ENCODE measurements at places on chromosomes 12 and 14. TPM values are rescaled to one million over a fixed set of nuclear protein-coding genes. Genes with fewer than 3 reads are reported as not detected.

DNA sequence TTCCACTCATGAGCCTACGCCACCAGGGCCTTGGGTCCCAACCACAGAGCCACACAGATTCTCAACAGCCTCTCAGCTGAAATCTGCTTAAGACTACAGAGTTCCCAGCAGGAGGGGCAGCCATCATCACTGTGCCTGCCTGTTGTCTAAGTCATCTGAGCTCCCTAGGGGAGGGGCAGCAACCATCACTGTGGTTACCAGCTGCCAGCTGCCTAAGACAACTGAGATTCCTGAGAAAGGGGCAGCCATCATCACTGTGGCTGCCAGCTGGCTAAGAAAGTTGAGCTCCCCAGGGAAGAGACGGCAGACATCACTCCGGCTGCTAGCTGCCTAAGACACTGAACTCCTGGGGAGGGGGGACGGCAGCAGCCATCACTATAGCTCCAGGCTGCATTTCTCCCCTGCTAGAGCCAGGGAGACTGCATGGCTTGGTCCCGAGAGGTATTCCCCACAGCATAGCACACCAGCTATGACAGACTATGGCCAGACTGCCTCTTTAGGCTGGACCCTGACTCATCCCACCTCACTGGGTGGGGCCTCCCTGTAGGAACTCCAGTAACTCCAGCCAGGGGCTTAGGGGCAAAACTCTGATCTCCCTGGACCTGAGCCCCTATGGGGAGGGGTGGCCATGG lies 37.2 kb upstream of the C14orf132 start:
- DNase-seq = peak; percentile 2

GRCh38 chr12:104279164-104279563 lies 24.4 kb upstream of the EID3 start:
- peak; percentile 76 for DNase-seq

GRCh38 chr12:39866135-39866534 lies 239.7 kb downstream of the SLC2A13 start:
- DNase-seq = no peak

DNA sequence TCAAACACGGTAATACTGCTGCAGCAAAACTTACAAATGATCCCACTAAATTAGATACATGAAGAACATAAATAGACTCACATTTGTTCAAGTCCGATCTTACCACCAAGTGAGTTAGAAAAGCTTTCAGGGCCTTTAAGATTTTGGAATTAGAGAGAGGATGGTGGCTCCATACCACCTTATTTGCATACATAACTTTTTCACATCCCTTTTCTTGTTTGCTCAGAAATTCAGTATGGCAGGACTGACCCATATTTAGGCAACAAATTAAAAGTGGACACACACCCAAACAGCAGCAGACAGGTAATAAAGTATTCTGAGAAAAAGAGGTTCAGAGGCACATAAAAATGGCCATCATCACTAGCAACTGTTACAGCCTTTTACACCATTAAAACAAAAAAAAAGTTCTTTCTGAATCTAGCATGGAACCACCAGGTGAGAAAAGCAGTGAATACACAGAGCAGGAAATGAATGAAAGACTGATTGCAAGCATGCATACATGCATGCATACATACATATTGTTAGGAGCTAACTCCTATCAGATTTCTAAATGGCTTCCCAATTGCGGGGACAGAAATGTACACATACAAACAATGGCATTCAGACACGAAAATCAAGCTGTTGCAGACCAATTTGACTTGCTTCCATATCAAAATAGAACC lies 23.3 kb downstream of the STXBP6 start:
- DNase-seq = no peak

- no peak for DNase-seq
Measured at GRCh38 chr14:38257507-38257906, 1.6 kb upstream of the CLEC14A start.

- no peak for DNase-seq
Measured at GRCh38 chr12:113831476-113831875, 134.6 kb downstream of the RBM19 start.

GRCh38 chr12:18151036-18151435 lies 61.0 kb upstream of the RERGL start:
- DNase-seq = no peak

GRCh38 chr14:95444132-95445129 lies 72.0 kb downstream of the SYNE3 start:
- DNase-seq = no peak

DNA sequence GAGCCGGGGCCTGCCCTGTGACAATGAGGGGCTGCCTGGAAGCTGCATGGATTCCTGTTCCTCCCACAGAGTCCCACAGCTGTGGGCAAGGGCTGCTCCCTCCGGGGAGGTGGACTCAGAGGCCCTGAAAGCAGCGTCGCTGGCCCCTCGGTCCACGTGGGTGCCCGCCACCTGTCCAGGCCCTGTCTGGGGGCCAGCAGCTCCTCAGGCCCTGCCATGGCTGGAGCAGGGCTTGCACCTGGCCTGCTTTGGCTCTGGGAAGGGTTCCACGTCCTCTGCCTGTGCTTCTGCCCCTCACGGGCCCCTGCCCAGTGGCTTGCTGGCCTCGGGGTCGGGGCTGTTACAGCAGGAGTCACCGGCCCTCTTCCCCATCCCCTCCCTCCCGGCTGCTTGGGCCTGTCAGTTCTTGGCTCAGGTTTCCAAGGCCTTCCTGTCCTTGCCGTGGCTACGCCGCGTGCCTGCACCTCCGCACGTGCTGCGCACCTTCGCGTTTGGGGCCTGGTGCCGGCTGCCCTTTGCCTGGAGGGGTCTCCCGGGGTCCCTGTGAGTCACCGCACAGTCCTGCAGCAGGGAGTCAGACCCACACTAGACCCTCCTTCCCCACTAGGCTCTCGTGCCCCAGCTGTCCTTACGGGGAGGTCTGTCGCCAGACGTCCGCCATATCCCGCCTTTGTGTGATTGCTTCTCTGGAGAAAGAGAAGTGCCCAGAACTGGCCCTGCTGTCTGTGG lies 5.8 kb downstream of the FBRSL1 start:
- no peak for DNase-seq

- DNase-seq = peak; percentile 76
Measured at GRCh38 chr12:67630373-67631088, 18.0 kb upstream of the DYRK2 start.

DNA sequence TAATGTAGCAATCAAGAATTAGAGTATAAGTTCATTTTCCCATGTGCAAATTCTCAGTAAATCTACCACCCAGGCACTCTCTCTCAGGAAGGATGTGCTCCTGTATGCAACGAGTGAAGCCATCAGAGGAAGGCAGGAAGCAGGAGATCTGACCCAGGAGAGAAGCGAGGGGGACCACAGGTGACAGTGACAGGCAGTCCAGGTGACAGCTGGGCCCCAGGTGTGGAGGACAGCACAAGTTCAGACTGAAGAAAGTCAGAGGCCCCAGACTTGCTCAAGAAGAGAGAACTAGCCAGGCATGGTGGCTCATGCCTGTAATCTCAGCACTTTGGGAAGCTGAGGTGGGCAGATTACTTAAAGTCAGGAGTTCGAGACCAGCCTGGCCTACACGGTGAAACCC lies 13.8 kb downstream of the CLMN start:
- no peak for DNase-seq

- DNase-seq = peak; percentile 67
Measured at GRCh38 chr12:93121729-93122488, 192.8 kb upstream of the EEA1 start.

- DNase-seq = no peak
Measured at GRCh38 chr14:88599326-88599725, 36.5 kb downstream of the ZC3H14 start.

- DNase-seq = no peak
Measured at GRCh38 chr14:54762296-54762695, 140.3 kb downstream of the GCH1 start.

GRCh38 chr14:75589931-75590330 lies 11.5 kb downstream of the FLVCR2 start:
- no peak for DNase-seq

DNA sequence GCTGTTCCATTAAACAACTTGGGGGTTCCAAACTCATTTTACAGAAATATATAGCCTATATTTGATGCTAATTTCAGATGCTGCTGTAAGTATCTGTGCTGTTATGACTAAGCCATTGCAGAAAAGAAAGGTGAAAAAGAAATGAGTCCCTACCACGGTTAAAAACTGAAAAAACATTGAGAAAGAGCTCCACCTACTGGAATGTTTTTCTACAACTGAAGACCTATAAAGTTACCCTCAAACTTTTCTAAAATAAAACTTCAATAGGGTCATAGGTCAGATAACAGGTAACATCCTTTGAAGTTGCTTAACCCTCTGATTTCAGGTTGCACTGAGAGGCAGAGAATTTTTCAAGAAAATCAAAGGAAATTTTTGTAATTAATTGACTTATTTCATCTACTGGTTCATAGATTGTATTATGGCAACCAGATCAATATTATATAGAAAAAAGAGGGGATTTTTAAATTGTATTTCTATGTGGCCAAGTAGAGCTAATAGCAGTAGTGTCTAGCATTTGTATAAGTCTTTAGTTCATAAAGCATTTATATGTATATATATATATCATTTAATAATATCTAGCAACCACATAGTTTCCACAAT lies 279.9 kb downstream of the RPS29 start:
- DNase-seq = peak; percentile 15

- no peak for DNase-seq
Measured at GRCh38 chr12:95940514-95940913, 1.9 kb downstream of the CCDC38 start.

- no peak for DNase-seq
Measured at GRCh38 chr12:57441846-57442427, 7.4 kb downstream of the INHBC start.

DNA sequence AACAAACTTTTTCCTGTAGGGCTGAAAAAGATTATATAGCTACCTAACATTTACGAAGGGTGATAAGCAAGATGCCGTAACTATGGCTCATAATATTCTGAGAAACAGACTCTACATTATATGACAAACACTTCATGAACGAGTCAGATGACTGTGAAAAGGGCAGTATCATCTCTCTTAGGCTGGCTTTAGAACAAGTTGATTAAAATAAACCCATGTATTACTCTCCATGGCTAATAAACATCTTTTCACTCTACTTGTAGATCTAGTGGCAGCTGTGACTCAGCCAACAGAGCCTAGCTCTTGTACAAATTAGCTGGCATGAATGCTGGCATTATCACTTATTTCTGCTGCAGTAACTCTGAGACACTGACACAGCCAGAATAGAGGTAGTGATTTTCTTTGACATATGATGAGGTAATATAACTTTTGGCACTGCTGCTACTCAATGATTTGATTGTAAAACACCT lies 47.1 kb downstream of the SLC2A13 start:
- peak; percentile 20 for DNase-seq

- DNase-seq = no peak
Measured at GRCh38 chr14:89011355-89012281, 187.2 kb downstream of the TTC8 start.

GRCh38 chr14:68124979-68125731 lies 305.6 kb downstream of the RAD51B start:
- DNase-seq = peak; percentile 91

GRCh38 chr12:65952737-65953209 lies 128.5 kb downstream of the HMGA2 start:
- DNase-seq = no peak

DNA sequence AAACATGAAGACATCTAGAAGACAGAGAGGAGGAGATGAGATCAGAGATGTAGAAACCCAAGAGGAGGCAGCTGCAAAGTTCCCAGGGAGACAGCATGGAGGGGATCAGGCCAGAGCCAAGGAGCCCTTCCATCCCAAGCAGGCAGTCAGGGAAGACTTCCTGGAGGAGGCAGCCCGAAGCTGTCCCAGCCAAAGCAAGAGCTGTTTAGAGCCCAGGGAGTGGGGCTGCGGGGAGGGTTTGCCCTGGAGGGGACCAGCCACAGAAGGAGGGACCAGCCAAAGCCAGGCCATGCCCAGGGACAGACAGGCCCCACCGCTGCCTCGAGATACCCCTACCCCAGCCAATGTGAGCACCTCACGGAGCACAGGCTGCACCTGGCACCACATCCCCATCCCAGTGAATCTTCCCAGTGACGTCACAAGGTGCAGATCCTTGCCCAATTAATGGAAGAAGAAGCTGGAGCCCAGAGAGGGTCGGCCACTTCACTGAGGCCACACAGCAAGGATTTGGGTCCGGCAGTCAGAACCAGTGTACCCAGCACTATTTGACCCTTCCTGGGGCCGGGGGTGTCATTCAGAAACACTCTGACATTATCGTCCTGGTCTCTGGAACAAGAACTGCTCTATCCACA lies 14.1 kb upstream of the DIO3 start:
- no peak for DNase-seq

DNA sequence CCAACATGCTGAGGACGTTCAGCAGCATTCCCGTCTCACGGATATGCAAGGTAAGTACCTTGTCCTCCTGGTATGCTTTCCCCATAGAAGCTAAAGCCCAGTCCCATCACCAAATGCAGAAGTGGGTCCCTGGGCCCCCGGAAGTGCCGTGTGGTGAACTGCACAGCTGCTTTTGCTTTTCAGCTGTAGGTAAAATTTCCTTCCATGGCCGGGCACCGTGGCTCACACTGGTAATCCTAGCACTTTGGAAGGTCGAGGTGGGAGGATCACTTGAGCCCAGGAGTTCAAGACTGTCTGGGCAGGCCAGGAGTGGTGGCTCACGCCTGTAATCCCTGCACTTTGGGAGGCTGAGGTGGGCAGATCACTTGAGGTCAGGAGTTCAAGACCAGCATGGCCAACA lies 44.1 kb downstream of the HSP90AA1 start:
- no peak for DNase-seq

GRCh38 chr14:23172574-23172973 lies 10.9 kb downstream of the SLC7A8 start:
- no peak for DNase-seq

GRCh38 chr12:111034886-111035577 lies 114.7 kb upstream of the MYL2 start:
- no peak for DNase-seq

ZFHX2 gene
- 0.05 TPM for total RNA-seq

SLC17A8 gene
- total RNA-seq = not detected

TAMALIN gene
- total RNA-seq = 0.25 TPM

MYO1H gene
- total RNA-seq = not detected

DPPA3 gene
- total RNA-seq = not detected

SLC25A21 gene
- total RNA-seq = 0.94 TPM

INSM2 gene
- total RNA-seq = not detected

KLRK1 gene
- not detected for total RNA-seq

MMAB gene
- 40.1 TPM for total RNA-seq

KCNK10 gene
- not detected for total RNA-seq

MFAP5 gene
- not detected for total RNA-seq

PDE3A gene
- total RNA-seq = 13.5 TPM

CMA1 gene
- total RNA-seq = not detected

USP44 gene
- total RNA-seq = 0.02 TPM

ENDOU gene
- not detected for total RNA-seq

SLC25A47 gene
- not detected for total RNA-seq

LRRIQ1 gene
- not detected for total RNA-seq

Measured in M059J (cell line).